A375 (cell line): ENCODE measurements at places on chromosomes 6 and 20. TPM values are rescaled to one million over a fixed set of nuclear protein-coding genes. Genes with fewer than 3 reads are reported as not detected.

The PDSS2 gene
- 4.1 and 5.0 TPM in 2 replicates for total RNA-seq

The CRYBG1 gene
- total RNA-seq: 16.7 and 18.0 TPM in 2 replicates

The MAP3K5 gene
- 4.8 and 5.1 TPM in 2 replicates for total RNA-seq

The ADA gene
- 9.7 and 12.3 TPM in 2 replicates for total RNA-seq

The MED20 gene
- 13.8 and 16.7 TPM in 2 replicates for total RNA-seq

The TBXT gene
- not detected in 2 replicates for total RNA-seq

The PRR18 gene
- total RNA-seq: not detected in 2 replicates

The TGM3 gene
- total RNA-seq: not detected in 2 replicates

The CST4 gene
- total RNA-seq: not detected in 2 replicates

The ULBP3 gene
- total RNA-seq: 7.1 and 14.2 TPM in 2 replicates

The PNPLA1 gene
- total RNA-seq: not detected in 2 replicates

The POU5F1 gene
- 0.21 TPM in 1 of 2 replicates, not detected in the other for total RNA-seq

The BMP5 gene
- total RNA-seq: 0.04 and 0.05 TPM in 2 replicates

The LY6G6C gene
- not detected in 2 replicates for total RNA-seq

The PANK2 gene
- total RNA-seq: 55.6 and 61.8 TPM in 2 replicates

The THEMIS gene
- not detected in 2 replicates for total RNA-seq

The IPCEF1 gene
- not detected in 2 replicates for total RNA-seq

The SLC35D3 gene
- total RNA-seq: 0.03 TPM in 1 of 2 replicates, not detected in the other

The INSM1 gene
- not detected in 2 replicates for total RNA-seq

The FAXC gene
- total RNA-seq: 2.8 and 5.2 TPM in 2 replicates

The GGTLC1 gene
- not detected in 2 replicates for total RNA-seq

The C20orf96 gene
- total RNA-seq: 1.1 and 1.9 TPM in 2 replicates

The KIAA1755 gene
- total RNA-seq: 4.4 and 7.7 TPM in 2 replicates

The ID4 gene
- total RNA-seq: 3.7 and 5.6 TPM in 2 replicates

The NRSN1 gene
- total RNA-seq: not detected in 2 replicates

The SSTR4 gene
- total RNA-seq: not detected in 2 replicates

The IL17A gene
- not detected in 2 replicates for total RNA-seq

The SLC17A1 gene
- total RNA-seq: not detected in 2 replicates

The MEI4 gene
- 0.05 TPM in 1 of 2 replicates, not detected in the other for total RNA-seq

The SLC32A1 gene
- not detected in 2 replicates for total RNA-seq

The CCN5 gene
- not detected in 2 replicates for total RNA-seq

The TXLNB gene
- 0.04 TPM in 1 of 2 replicates, not detected in the other for total RNA-seq

The GPSM3 gene
- 13.7 and 15.4 TPM in 2 replicates for total RNA-seq

The CLPSL2 gene
- not detected in 2 replicates for total RNA-seq

The NHLRC1 gene
- 0.30 and 0.40 TPM in 2 replicates for total RNA-seq

The CD109 gene
- 36.4 TPM in 2 replicates for total RNA-seq
